ENCODE measurements at places on chromosomes 11 and 22. TPM values are rescaled to one million over a fixed set of nuclear protein-coding genes. Genes with fewer than 3 reads are reported as not detected.

Gene CCDC15
- total RNA-seq: 6.1 TPM

Gene AIP
- total RNA-seq: 50.1 TPM

Gene NPAS4
- total RNA-seq: 0.63 TPM

Gene FAM83F
- total RNA-seq: 2.8 TPM

Gene PNPLA5
- not detected for total RNA-seq

Gene SMTNL1
- total RNA-seq: not detected
